ENCODE measurements at places on chromosomes 7 and 10.

DNA sequence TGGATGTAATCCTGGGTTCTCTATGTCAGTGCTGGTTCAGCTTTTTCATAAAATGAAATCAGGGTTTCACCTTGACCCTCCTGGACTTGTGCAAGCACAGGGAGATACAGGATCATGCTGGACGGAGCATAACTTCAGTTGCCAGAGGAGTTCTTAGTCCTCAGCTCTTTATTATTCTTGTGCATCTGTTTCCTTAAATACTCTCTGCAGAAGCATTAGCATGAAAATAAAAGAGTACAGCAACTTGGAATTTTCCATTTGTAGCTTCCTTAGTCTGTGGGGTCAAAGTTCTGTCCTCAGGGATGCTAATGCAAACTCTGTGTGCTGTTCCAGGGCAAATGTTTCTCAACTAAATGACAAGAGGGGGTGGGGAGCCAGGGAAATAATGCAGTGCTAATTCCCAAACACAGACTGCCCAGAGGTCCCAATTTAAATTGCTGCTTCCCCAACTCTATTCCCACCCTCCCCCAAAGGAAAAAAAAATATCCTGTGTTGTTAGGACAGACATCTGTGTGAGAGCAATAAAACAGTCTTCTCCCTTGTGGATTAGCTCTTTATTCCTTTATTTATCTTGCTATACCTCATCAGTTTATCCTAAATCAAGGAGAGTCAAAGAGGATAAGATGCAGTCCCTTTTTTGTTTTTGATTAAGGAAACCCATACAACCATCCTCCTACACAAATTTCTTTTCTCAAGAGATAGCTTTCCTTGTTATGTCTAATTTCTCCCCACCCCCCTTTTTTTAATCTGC lies 905.0 kb downstream of the LRMDA start:
- peak; percentile 93 for DNase-seq

- DNase-seq = no peak
Measured at GRCh38 chr7:92056286-92056685, 78.0 kb downstream of the CYP51A1 start.

GRCh38 chr7:37045681-37046179 lies 321.4 kb upstream of the AOAH start:
- DNase-seq = no peak

- DNase-seq = no peak
Measured at GRCh38 chr7:65338346-65338745, 35.3 kb upstream of the ZNF92 start.

Measured in forelimb muscle (tissue), 1 donor.